ENCODE measurements at places on chromosomes 7 and 10.

DNA sequence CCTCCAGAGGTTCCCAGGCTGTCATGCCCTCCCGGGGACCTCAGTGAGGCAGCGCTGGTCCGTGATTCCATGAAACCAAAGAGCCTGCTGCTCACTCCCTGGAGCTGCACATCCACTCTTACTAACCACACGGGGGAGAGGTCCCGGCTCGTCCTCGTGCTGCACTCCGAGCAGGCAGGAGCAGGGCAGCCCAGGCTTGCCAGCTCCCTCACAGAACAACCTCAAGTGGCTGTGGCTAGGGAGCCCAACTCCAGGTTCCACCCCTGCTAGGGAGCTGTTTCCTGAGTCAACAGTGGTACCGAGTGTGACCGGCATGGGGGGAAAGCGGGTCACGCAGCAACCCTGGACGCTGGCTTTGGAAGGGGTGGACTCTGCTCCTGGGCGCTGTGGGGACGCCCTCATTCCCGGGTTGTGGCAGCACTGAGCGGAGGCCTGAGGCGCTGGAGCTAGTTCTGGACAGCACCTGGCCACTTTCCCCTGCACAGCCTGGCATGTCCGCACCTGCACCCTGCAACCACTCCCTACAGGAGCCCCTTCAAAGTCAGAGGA is 27.9 kb upstream of the PPP2R2D start:
- DNase-seq = no peak

- no peak for DNase-seq
Observed at GRCh38 chr7:101934618-101935017, 117.2 kb downstream of the CUX1 start.

GRCh38 chr10:61830072-61830845 is 71.2 kb upstream of the ARID5B start:
- no peak for DNase-seq

- DNase-seq = no peak
Observed at GRCh38 chr7:120320218-120320961, 47.4 kb downstream of the KCND2 start.

DNA sequence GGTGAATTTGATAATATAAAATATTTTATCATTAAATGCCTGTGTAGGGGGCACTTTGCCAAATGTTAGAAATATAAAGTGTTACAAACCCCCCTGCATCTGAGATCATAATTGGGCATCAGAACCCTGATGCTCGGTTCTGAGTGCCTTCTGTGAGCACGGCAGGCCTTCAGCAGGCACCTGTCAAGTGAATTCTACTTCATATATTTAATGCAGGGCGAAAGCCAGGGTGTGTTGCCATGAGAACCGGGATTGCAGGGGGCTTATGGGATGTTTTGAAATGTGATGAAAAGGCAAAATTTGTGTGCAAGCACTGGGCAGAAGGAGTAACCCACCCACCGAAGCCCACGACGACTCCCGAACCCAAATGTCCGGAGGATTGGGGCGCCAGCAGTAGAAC is 57.2 kb downstream of the MRC1 start:
- DNase-seq = no peak

- DNase-seq = no peak
Observed at GRCh38 chr7:93367254-93367653, 135.1 kb downstream of the VPS50 start.

DNA sequence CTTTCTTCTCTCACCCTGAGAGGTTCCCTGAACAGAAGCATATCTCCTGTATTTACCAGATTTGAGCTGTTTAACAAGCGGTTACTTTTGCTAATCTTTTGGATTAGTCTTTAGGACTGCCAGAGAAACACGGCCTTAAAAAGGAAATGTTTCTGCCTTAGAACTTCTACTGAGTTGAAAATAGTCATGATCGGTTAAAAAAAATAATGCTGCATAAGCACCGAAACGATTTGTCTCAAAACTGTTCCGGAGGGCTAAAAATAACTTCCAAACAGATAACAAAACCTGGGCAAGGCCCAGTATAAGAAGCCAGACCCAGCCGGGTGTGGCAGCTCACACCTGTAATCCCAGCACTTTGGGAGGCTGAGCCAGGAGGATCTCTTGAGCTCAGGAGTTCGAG is 43.3 kb upstream of the CYTH3 start:
- DNase-seq = no peak

DNA sequence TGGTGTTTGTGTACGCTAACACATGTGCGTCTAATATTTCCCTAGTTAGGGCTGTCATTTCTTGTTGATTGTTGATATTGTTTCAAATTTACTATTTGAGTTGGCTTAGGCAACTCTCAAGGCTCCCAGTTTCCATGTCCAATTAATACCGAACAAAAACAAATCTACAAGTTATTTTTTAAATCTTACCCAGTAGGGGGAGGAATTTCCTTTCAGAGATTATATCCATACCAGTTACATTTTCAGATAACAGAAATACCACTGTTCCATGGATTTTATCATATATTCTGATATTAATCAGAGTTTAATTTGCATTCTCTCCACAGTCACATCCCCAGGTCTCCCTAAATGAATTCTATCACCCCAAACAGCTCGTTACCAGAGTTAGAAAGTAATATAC is 7.2 kb upstream of the AKR1B10 start:
- no peak for DNase-seq

- no peak for DNase-seq
Observed at GRCh38 chr7:2198206-2198605, 34.5 kb downstream of the MAD1L1 start.

GRCh38 chr10:3538291-3538655 is 246.7 kb downstream of the KLF6 start:
- no peak for DNase-seq
